ENCODE measurements at places on chromosomes 7 and 10. TPM values are rescaled to one million over a fixed set of nuclear protein-coding genes. Genes with fewer than 3 reads are reported as not detected.

- no peak for DNase-seq
These were observed 356.5 kb upstream of the ZNF32 start for GRCh38 chr10:44004913-44005787.

DNA sequence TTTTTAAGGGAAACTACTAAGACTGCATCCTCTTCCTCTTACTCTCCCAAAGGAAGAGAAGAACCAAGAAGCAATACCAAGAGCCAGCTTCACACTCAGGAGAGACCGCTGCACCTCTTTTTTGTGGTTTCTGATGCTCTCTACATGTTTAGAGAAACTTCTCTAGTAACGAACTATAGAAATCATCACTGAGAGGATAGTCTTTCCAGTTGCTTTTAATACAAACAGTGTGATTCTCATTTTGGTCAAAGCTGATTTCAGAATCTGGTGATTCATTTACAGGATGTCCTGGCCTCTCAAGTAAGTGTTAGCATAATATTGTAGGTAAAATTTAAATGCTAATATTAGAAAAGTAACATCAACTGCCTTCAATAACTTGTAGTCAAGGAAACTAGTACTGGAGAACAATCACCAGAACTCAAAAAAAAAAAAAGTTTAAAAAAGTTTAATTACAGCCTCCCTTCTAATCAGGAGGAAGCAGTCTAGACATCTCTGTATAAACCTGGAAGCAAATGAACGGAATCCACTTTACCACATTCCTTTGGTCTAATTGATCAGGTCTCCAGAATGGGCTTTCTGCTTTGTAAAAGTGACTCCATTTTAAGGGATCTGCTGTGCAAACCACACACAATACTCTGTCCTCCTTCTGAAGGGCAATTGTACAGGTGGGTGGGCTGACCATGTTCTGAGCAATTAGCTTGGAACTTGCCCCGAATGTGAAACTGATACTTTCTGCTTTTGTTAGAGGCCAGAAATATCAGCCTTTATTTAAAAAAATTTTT is 3.0 kb downstream of the LAMB1 start:
- no peak for DNase-seq

- peak; percentile 17 for DNase-seq
These were observed 44.7 kb downstream of the PPIF start for GRCh38 chr10:79392020-79392398.

Gene CYP3A7
- 1.2 TPM for total RNA-seq

GRCh38 chr7:45007571-45008328 is 7.7 kb downstream of the CCM2 start:
- no peak for DNase-seq

Gene ARHGAP12
- total RNA-seq = 28.3 TPM

DNA sequence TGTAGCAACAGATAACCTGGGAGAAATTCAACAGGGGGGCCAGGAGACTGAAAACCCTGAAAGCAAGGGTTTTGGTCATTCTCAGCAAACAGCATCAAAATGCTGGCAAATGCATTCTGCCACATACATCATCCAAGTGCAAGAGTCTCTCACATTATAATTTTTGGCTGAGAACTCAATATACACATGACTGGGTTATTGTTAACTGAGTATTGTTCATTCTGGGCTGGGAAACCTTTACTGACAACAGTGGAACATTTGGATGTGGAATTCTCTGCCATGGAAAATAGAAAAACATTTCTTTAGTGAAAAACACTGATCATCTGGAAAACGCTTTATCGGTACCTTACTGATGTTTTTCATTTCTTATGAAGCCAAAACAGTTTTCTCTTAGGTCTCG is 73.1 kb upstream of the MET start:
- no peak for DNase-seq

GRCh38 chr10:62034096-62034640 is 132.7 kb downstream of the ARID5B start:
- DNase-seq = no peak

GRCh38 chr10:11881030-11881476 is 57.9 kb downstream of the PROSER2 start:
- DNase-seq = no peak

DNA sequence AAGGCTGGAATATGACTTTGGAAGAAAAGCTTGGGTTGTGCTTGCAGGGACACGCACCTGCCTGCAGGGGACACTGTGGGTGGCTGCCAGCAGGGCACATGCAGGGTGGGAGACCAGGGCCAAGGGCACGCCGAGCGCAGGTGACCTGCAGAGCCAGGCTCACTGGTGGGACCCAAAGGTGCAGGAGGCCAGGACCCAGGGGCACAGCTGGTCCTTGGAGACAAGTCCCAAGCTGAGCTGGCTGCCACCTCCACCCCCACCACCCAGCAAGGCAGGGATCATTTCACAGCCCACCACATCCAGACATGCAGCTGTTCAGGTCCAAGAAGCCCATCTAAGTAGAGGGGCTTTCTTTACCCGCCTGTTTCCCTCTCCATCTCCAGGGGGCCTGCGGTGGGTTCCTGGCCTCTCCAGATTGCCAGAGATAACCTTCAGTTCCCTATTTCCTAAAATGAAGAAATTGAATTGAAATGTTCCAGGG is 13.8 kb upstream of the CLIP2 start:
- no peak for DNase-seq

Gene CLEC5A
- 11.6 TPM for total RNA-seq

DNA sequence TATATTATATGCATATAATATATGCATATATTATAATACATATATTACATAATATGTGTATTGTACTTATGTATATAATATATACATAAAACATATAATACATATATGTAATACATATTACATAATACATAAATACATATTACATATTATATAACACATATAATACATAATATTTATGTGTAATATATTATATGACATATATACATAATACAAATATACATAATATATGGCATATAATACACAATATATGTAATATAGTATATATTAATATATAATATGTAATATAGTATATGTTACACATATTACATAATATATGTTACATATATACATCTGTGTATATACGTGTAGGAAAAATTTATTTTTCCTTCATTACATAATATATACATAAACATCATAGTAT is 63.4 kb downstream of the SGMS1 start:
- DNase-seq = no peak

Gene TMEM139
- 36.0 TPM for total RNA-seq

GRCh38 chr10:82543631-82544030 is 668.6 kb downstream of the NRG3 start:
- DNase-seq = no peak

DNA sequence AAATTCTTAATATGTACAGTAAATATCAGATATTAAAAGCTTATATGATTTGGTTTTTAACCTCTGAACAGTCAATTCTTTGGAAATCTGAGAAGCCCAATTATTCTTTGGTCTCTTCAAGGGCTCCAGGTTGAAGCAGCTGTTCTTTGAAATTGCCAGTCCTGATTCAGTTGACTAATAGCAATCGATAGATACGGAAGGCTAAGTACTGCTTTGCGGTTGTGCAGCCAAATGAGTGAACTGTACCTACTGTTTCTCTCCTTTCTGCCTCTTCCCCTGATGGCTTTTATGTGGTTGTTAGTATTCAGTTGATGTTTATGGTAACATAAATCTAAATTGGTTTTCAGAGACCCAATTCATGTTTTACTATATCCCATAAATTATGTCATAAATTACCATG is 103.1 kb upstream of the RPA3 start:
- no peak for DNase-seq

Gene OGDHL
- not detected for total RNA-seq

GRCh38 chr7:130142654-130143333 is 62.4 kb downstream of the TMEM209 start:
- DNase-seq = no peak

Gene SLC16A9
- 1.0 TPM for total RNA-seq

- DNase-seq = no peak
These were observed 69.2 kb downstream of the CPVL start for GRCh38 chr7:29077176-29077575.

Gene ABCB1
- 2.4 TPM for total RNA-seq

- no peak for DNase-seq
These were observed 227.7 kb upstream of the SEMA3E start for GRCh38 chr7:83876593-83876992.

Gene DGKB
- total RNA-seq = 0.30 TPM

Gene SLC13A1
- total RNA-seq = not detected

DNA sequence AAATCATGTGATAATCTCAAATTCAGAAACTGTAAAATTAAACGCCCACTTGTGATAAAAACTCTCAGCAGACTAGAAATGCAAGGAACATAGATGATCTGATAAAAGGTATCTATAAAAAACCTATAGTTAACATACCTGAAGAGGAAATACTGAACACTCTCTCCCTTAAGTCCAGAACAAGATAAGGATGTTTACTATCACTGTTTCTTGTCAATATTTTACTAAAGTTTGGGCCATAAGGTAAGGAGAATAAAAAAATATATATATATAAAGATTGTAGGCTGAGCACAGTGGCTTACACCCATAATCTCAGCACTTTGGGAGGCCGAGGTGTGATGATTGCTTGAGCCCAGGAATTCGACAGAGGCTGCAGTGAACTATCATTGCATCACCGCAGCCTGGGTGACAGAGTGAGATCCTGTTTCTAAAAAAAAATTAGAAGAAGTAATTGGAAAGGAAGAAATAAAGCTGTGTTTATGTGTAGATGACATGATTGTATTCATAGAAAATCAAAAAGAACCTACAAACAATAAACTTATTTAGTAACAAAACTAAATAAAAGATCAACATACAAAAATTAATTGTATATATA is 28.4 kb downstream of the MPLKIP start:
- no peak for DNase-seq

DNA sequence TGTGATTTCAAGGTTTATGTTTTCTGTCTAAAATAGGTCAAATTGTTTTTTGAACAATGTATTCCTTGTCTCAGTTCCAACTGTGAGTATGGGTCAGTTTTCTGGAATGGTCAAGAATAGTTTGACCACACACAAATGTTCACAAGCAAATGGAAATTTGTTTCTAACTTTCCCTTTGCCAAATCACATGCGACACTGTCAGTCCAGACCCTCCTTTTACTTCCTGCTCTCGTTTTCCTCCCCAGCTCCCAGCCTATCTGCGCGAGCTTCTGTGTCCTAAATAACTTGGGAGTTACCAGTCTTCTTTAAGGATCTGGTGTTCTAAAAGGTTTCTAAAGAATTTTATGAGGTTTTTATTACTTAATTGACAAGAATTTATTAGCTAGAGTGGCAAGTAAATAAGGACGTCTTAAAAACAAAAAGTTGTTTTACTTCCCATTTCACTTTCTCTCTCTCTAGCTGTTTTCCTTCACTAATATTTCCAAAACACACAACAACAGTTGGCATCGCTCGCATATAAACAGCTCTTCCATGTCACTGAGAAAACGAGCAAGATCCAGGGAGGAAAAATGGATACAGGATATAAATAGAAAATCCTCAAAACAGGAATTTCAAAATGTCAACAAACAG is 266.1 kb upstream of the KLF6 start:
- DNase-seq = no peak

Gene LIPM
- total RNA-seq = not detected

DNA sequence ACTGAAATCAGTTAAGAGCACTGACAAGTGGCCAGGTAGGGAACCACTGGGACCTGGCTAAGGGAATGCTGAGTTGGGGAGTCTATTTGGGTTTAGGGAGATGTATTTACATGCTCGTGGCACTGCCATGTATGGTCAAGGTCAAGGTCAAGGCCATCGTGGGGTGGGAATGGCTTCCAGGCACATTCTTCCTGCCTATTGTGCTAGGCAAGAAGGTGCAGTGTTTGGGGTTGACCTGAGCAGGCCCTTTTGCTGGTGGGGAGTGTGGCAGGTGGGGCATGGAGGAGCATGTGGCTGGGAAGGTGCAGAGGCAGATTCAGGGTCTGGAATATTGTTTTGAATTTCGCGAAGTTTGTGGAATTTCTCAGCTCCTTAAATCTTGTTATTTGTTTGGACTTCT is 17.8 kb downstream of the FAM241B start:
- DNase-seq = no peak

Gene VAX1
- not detected for total RNA-seq

Gene CALY
- total RNA-seq = 7.4 TPM

DNA sequence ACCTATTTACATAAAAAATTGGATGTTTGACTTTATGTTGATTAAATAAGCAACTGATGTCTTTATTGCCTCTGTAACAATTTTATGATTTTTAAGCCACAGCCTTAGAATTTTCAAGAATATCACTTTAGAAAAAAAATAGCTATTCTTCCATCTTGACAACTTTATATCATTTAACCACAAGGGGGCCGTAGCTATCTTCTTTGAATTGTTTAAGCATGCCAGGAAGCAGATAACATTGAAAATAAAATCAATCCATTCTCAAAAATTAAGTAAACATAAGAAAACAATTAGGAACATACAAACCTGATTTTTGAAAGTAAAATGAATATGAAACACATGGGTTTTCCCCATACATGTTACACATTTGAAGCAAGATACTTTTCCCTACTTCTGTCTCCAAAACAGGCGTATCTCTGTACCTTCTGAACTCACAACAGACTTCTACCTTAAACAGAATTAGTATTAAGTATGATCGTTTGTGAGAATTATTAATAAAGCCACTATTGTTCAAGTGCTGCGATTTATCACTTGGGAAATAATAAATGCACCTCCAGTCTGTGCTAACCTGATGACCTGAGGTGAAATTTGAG is 209.0 kb downstream of the CACNA2D1 start:
- no peak for DNase-seq

- no peak for DNase-seq
These were observed 4.7 kb downstream of the TMEM236 start for GRCh38 chr10:17756557-17757217.

Gene ANKRD22
- total RNA-seq = 1.7 TPM

DNA sequence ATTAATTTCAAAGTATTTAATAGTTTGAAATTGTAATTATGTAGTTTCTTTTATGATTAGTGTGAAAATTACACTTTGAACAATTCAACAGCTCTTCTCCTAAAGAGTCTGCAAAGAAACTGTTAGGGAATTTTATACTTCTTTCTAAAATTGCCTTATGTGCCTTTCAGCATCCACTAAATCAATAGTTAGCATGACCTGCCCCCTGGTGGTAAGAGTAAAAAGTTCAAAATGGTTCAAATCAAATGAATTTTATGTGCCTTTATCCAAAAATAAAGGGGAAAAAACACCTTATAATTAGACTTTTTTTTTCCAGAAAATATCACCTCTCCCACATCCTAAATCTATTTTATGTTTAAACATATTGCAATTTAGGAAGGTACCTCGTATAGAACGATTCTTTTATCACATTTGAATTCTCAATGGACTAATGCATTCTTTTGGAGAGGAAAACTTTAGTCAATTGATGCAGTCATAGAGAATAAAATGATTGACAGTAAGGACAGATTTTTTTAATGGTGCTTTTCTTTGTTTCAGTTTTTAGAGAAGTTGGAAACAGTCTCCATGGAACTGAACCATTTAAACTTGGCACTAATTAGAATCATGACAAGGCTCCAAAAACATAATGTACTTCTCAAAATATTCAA is 163.7 kb downstream of the SEMA3D start:
- DNase-seq = no peak

Gene MACC1
- 21.5 TPM for total RNA-seq

DNA sequence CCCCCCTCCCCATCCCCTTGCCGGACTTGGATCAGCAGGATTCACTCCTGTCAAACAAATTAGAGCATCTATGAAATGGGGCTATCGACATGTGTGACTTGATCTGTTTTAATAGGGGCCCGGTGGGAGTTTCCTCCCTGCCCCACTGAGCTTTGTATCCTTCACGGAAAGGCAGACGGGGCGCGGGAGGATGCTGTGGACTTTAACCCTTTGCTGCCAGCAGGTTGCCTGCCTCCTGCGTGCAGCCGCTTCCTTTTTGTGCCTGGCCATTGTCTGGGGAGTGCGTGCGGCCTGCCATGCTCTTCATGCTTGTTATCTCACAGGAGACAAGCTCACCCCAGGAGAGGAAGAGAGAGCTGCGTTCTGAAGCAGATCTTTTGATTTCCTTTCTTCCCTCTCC is 512.8 kb upstream of the GALNT17 start:
- DNase-seq = no peak

GRCh38 chr7:158311791-158312190 is 275.8 kb downstream of the PTPRN2 start:
- DNase-seq = no peak

Measured in upper lobe of left lung (tissue), 6 donors.